HT-29 (cell line): ENCODE measurements at places on chromosomes 1 and 21.

DNA sequence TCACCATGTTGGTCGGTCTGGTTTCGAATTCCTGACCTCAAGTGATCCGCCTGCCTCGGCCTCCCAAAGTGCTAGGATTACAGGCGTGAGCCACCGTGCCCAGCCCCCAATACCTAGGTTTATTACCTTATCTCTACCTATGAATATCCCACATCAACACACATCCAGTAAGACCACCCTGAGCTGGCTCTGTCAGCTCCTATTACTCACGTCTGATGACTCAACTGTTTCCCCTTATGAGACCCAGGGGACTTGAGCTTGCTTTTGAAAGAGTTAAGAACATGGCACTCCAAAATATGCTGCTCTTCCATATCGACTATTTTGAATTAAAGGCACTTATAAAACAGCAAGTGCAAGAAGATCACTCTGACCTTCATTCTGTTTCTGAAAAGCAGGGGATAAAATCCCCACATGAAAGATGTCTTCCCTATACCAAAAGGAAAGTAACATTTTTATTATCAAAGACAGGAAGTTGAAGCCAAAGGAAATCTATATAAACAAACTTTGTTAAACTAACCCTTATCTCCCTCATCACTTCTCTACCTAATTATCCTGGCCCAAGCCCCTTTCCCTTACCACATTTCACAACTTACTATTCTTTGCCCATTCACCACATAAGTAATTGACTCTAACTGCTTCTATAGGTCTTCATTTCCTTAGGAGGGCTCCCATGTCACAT is 41.3 kb upstream of the OSBPL9 start:
- DNase-seq: no peak

DNA sequence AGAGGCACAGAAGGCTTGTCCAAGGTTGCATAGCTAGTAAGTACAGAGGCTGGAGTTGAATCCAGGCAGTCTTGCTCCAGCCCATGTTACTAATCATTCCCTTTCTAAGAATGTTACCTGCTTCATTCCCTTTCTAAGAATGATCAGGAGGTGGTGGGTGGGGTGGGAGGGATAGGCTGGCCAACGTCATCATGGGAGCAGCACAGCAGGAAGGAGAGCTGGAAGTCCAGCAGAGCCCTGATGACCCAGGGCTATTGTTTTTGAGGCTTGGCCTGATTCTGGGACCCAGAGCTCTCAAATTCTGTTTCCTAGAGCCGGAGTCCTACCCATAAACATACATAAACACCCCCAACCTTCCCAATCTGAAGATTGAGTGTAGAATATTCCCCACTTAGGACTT is 11.8 kb upstream of the CSF1 start:
- no peak for DNase-seq

- no peak for DNase-seq
Measured at GRCh38 chr21:18636897-18637296, 233.3 kb upstream of the TMPRSS15 start.

DNA sequence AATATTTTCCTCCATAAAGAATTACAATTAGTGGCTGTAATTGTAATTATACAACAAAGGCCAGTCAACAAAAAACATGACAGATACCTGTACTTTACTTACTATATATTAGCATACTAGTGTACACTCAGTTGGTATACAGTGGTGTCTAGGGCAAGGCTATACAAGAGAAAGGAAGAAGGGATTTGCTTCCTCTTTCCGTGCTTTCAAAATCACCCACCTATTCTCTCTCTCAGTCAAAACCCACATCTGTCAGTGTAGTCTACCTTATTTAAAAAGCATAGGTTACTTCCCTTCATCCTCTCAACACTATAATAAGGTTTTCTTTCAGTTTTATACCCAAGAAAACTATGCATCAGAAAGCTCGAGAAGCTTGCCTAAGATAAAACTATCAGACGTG is 355.8 kb upstream of the NR5A2 start:
- DNase-seq: no peak

- no peak for DNase-seq
Measured at GRCh38 chr1:228747301-228747935, 12.1 kb downstream of the RHOU start.

- DNase-seq: no peak
Measured at GRCh38 chr1:81174811-81175476, 625.8 kb upstream of the ADGRL2 start.

DNA sequence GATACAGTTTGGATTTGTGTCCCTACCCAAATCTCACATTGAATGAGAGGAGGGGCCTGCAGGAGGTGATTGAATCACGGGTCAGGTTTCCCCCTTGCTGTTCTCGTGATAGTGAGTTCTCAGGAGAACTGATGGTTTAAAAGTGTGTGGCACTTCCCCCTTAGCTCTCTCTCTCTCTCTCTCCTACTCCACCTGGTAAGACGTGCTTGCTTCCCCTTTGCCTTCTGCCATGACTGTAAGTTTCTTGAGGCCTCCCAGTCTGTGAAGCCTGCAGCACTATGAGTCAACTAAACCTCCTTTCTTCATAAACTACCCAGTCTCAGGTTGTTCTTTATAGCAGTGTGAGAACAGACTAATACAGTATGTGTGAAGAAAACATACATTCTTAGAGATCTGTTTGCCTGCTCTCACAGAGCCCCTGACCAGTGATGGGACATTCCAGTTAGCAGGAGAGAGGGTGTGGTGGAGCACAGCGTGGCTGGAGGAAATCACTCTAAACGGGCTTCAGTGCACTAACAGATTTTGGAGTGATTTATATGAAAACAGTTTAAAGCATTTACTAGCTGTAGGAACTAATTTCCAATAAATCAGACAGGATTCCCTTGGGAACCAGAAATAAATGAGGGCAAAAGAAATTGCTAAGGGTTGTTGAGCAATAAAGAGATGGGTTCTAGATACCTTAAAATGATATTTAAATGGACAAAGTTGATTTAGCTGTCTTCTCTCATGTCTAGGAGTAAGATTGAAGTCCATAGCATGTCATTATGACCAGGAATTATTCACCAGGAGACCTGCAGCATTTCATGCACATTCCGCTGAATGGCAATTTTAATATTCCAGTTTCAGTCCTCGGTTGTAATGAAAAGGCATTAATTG is 411.0 kb downstream of the CAMTA1 start:
- DNase-seq: no peak

DNA sequence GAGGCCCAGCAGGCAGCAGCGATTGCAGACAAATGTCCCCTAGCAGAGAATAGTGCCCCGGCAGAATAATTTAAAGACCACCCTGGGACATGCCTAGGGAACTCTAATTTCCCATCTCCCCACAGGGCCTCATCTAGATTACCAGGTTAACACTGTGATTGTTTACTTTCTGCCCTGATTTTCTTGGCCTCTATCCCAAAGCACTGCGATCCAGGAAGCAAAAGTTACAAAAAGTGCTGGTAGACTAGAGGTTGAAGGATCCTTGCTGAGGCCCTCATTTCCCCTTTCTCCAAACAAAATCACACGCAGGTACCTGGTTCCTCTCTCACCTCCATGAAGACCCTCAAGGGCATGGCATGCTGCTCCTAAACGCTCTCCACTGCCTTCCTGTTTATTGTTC is 229.7 kb downstream of the C1orf94 start:
- DNase-seq: no peak

DNA sequence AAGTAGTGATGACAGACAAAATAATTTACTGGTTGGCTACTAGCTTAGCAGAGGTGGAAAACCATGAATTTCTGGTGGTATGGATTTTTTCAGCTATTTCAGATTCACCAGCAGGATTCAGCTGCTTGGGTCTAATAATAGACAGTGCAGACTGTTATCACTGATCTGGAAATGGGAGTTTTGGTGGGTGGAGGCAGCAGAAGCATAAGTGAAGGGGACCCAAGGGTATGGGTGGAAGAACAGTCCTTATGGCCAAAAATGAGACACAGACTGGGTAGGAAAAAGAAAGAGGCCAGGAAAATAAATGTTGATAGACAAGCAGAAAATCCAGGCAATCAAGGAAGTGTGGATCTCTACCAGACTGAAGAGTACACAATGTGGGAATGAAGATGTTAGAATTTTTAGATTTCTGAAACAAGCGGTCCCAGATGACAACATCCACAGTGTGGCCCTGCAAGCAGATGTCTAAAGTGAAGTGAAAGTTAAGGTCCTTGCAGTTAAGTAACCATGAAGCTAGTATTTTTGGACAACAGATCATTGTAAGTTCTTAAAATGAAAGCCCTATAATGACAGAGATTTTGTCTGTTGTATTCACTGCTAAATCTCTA is 24.7 kb downstream of the LYST start:
- DNase-seq: no peak

GRCh38 chr1:54736685-54737084 is 21.0 kb downstream of the TTC4 start:
- DNase-seq: no peak

DNA sequence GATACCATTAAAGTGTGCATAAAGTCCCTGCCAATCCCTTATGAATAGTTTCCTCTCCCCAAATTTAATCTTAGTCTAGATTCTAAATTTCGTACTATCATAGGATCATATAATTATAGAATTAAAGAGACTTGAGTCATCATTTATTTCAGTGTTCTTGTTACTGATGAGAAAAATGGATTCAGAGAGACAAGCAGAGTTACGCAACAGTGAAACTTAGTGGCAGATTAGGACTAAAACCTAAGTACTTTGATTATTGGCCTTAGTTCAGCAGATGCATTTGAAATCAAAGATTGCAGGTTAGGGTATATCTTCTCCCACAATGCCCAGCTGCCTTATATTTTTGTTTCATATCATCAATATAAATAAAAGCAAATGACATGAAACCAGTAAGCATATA is 843 bp upstream of the KRTAP19-7 start:
- no peak for DNase-seq

DNA sequence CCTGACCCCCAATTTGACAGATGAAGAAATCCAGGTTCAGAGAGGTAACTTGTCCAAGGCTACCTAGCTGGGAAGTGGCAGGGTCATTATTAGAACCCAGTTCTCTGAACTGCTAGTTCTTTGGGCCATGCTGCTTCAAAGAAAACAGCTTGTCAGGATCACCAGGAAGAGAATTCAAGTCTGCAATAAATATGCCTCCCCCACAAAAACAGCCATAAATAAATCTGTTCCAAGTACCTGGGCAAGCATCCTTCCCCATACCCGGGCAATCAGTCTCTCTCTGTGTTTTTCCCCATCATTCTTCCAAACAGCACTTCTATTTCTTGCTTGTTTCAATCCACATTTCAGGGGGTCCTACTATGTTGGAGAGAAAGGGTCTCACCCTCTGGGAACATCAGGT is 34.1 kb downstream of the SLC9A1 start:
- no peak for DNase-seq

- DNase-seq: peak; percentile 92
Measured at GRCh38 chr1:23224739-23225648, 7.7 kb upstream of the HTR1D start.

- DNase-seq: no peak
Measured at GRCh38 chr21:46421191-46421750, 37.4 kb upstream of the DIP2A start.

DNA sequence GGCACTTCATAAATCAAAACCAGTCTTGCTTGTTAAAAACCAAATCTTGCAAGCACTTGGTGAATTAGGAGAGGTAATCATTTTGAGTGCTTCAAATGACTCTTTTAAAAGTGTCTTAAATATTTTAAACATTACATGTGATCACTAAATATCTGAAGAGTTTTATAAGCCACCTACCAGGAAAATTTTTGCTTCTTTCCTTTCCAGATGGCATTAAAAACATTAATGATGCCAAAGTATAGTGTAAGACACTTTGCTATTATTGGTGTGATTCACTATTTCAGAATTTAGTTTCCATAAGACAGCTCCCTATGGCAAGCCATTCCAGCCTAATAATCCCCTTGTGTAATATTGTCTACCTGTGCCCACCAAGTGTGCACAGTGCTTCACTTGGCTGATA is 548.8 kb upstream of the ADAMTS5 start:
- no peak for DNase-seq

DNA sequence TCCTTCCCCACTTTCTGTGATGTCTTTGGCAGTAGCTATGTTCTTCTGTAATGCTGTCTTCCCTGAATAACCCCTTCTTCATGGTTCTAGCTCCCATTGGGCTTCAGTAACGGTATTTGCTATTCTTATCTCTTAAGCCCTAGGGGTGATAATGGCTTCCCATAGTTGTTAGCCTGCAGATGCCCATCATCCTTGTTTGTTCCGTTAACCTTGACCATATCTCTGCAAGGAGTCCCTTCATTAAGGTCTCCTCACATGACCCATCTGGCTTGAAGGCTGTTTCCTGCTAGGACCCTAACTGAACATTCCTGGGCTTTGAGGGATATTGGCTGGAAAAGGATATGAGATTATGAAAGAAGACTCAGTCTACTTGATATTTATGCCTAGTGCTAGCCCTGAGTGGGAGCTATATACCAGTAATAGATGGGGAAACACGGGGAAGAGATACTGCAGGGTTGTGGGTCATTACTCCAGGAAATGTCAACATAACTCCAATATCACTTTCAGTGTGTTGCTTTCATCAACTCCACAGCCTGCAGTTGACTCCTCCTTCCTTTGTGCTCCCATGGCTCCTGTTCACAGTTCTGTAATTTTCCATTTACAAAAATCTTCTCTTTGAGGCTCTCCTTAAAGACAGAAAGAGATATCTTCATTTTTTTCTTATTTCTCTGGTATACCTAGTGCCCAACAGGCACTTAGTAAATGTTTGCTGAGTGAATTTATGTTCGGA is 2.5 kb downstream of the MR1 start:
- DNase-seq: no peak

DNA sequence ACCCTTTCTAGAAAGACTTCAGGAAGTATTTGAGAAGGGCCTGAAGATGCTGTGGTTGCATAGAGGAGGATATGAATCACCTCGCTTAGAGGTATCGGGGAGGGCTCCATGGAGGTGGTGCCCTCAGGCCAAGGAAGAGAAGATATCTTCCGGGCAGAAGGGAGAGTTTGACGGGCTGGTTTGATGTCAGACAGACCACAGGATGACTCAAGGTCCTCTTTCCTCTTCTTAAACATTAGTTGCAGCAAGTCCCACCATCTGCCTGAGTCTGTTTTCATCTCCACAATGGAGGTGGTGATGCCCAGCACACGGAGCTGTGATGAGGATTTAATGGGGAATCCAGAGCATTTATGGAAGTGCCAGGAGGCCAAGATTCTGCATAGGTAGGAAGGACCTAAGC is 25.1 kb upstream of the RUNX3 start:
- DNase-seq: no peak

- DNase-seq: no peak
Measured at GRCh38 chr1:205569411-205570172, 62.2 kb downstream of the ELK4 start.
